PC-3 (cell line): ENCODE measurements at places on chromosomes 11 and 22.

DNA sequence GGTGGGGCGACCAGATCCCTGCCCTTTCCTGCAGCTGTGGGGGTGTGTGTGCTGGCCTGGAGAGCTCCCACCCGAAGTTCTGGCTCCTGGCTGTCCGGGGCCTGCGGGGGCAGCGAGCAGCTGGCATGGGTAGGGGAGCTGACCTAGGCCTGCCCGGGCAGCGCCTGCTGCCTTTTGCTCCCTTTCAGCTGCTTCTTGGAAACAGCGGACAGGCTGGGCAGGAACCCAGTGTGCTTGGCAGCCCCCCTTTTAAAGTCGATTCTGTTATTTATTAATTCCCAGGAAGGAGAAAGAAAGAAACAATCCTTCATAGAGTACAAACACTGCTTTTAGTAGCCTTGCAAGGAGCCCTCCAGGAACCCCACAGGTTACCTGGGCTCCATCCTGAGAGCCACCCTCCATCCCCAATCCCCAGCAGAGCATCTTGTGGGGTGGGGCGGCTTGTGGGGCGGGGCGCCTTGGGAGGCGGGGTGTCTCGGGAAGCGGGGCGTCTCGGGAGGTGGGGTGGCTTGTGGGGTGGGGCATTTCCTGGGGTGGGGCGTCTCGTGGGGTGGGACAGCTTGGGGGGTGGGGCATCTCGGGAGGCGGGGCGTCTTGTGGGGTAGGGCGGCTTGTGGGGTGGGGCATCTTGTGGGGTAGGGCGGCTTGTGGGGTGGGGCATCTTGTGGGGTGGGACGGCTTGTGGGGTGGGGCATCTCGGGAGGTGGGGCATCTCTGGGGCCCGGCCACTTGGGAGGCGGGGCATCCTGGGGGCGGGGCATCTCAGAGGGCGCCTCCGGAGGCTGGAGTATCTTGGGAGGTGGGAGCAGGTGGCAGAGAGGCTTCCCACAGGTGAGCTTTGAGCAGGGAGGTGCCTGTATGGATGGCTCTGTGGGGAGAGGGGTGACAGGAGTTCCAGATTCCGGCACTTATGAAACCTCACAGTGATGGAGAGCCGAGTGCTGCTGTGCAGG is 7.0 kb downstream of the CD81 start:
- DNase-seq, result no peak

GRCh38 chr11:118996926-118997626 is 862 bp upstream of the CENATAC start:
- DNase-seq, result peak; percentile 31

- no peak for DNase-seq
Observed at GRCh38 chr22:40808018-40808841, 10.9 kb downstream of the SLC25A17 start.

GRCh38 chr22:23393721-23394320 is 186.3 kb downstream of the IGLL1 start:
- DNase-seq, result no peak

DNA sequence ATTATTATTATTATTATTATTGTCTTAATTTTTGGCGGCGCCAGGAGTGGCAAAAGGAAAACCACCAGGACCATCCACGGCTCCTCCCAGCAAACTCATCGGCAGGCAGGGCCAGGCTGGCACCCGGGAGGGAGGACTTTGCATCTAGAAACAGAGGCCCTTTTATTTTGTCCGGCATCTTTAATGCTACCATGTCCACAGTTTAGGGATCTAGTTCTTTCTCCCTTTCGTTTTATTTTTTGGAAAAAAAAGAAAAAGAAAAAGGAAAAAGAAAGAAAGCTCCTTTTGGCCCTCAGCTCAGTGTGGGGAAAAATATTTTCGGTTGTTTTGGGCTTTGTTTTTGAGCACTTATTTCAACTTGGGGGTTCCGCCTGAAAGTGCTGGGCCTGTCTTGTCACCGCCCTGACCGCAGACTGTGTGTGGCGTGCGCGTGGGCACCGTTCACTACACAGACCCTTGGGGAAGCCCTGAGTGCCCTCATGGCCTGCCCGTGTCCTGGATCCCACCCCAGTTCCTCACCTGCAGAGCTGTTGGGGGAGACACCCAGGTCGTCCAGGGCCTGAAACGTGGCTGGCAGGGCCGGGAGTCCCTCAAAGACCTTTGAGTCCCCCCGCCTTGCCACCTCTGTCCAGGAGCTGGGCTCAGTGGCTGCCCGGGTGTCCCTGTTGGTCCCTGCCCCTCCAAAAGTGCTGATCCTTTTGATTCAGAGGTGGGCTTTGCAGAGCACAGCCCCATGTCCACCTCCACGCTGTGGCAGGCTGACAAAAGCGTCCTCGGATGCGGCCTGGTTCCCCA is 69.1 kb upstream of the PPARA start:
- DNase-seq, result no peak

DNA sequence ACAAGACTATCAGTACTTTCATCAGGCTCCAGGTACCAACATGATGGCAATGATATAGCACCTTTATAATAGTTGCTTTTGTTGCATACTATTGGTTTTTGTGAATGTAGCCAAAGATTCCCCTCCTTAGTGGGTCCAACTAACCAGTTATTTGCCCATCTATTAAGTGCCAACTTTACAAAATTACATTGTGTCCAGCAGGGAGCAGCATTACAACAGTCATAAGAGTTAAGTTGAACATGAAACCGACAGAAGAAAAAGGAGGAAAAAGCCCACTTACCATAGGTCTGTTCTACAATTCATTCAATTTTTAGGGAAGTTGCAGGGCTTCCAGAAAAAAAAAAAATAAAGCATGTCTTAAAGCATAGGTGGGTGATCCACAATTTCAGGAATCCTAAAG is 21.6 kb downstream of the IMMP1L start:
- DNase-seq, result peak; percentile 70

DNA sequence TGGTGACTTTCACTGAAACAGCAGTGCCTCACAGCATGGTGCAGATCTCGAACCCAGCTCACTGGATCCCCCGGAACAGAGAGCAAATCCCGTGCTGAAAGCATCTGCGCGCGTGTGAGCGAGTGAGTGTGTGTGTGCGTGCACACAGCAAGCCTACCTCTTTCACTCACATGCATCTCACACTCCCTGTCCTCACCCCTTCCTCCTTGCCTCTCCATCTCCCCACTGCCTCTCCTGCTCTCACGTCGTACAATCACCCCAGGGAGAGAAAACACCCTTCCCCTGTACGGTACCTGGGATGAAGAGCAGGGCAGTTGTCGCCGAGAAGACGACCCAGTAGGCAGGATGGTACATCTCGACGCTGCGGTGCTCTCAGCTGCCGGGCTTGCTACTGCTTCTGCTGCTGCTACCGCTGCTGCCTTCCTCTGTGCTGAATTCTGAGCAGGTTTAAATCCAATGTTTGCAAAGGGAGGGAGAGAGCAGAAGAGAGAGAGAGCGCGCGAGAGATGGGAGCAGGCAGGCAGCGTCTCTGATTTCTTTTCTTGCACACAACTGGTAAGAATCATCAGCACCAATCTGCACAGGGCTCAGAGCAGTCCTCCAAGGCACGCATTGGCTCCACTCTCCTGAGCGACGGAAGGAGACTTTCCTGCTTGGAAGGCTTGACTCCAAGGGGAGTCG is at the start of gene OPCML:
Gene OPCML, minus strand, starts transcription at position 531 of the 681 bp plus-strand sequence.
- no peak for DNase-seq

DNA sequence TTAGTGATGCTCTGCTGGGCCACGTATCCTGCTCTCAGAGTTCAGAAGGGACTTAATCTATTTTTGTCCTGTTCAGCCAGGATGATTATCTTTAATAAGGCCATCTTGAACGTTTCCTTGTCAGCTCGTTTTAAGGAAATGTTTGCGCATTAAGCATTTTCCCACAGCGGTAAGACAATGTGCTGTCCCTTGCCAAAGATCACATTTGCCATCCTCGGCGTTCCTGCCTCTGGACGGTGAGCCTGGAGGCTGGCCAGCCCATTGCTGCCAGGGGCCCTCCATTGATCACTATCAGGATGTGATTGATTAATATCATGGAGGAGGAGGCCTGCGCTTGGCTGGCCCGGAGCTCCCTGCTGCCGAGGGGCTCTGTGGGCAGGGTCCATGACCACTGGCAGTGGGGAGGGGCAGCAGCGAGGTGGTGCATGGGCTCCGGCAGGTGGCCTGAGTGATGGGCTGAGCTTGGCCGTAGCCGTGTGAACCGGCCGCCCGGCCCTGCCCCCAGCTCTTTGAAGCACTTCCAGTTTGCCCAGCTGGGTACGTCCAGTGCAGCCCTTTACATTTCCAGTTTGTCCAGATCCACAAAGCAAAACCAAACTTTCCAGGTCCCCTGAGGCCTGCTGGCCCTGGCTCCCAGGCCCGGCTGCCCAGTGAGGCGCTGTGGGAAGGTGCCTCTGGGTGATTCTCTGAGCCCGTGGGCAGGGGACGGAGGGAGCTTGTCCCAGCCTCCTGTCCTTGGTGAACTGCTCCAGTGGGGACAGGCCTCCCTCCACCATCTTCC is 49.5 kb upstream of the SMIM38 start:
- peak; percentile 49 for DNase-seq

DNA sequence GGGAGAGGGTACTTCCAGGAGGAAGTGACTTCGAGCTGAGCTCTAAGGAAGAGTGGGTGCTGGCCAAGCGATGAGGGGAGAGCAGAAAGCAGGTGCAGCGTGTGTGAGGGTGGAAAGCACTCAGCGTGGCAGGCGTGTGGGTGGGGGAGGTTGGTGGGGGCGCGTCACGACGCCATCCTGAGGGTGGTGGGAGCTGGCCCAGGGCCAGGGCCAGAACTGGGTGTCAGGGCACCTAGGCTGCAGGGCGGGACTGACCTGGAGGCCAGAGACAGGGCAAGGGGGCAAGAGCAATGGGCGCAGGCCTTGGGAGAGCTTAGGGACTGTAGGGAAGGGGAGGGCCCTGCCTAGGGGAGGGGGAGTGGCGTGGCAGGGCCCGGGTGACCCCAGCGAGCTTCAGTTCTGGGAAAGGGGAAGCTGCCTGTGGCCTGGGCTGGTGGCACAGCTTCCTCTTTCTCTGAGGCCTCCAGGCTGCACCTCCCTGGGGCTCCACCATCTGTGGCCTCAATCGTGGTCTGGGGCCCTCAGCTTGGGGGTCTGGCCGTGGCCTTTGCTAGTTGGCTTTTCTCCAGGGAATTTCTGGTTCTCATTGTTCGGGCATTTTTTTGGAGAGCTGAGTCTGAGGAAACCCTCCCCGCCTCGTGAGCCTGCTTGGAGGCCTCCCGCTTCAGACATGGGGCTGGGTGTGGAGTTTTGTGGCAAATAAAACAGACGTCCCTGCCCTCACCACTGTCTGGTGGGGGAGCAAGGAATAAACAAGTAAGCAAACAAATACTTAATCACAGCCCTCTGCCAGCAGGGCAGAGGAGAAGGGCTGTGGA is 8.9 kb downstream of the RELT start:
- DNase-seq, result no peak

DNA sequence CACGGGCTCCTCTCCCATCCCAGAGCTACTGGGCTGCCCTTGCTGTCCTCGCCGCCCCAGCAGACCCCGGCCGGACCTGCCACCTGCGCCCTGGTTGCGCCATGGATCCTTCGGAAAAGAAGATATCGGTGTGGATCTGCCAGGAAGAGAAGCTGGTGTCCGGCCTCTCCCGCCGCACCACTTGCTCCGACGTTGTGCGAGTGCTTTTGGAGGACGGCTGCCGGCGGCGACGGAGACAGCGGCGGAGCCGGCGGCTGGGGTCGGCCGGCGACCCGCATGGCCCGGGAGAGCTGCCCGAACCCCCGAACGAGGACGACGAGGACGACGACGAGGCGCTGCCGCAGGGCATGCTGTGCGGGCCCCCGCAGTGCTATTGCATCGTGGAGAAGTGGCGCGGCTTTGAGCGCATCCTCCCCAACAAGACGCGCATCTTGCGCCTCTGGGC is 382 bp downstream of the RASSF10 start:
- DNase-seq, result no peak

DNA sequence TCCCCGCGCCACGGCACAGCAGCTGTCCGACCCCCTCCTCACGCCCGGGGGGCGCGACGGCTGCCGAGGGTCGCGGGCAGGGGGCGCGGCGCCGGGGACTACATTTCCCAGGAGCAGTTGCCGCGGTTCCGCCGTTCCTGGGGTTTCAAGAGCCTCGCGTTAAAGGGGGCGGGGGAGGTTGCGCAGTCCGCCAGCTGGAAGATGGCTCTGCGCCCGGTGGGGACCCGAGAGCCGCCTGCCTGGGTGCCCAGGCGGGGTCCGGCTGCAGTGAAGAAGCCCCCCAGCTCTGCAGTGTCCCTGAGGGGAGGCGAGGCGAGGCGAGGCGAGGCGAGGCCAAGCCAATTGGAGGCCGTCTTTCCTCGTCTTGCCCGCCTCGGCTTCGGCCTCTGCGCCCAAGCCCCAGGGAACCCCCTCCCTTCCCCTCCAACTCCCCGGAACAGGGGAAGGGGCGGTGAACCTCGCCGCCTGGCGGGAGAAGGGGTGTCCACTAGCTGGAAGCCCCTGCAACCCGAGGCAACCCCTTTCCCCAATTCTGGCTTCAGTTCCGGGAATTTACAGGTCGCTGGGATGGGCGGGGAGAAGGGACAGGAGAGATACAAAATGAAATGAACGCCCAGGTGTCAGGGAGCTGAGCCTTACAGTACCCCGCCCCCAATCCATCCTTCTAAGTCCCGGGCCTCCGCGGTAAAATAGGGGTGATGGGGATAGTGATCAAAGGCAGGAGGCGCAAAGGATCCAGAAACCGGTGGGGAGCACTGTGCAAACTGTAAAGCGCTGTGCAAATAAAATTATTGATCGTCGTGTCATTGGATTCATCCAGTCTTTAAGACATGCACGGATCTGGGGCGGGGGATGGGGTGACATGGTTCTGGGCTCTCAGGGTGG is 5.2 kb upstream of the GCAT start:
- peak; percentile 30 for DNase-seq

GRCh38 chr11:65585396-65586246 is 9.8 kb downstream of the EHBP1L1 start:
- no peak for DNase-seq

DNA sequence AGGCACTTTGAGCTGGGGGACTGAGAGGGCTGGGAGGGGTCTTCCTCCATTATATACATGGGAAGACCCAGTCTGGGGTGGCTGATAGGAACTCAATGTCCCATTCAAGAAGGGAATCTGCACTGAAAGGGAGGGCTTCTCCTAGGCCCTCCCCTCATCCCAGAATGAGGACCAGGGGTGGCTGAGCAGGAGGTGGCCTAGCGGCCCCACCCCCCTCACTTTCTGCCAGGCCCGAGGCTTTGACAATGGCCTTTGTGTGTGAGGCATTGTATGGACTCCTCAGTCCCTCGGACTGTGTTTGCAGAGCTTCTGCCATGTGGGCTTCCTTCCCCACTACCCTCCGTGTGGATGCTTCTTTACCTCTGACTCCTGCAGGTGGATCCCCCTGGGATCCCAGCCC is 65.7 kb downstream of the NECTIN1 start:
- no peak for DNase-seq

DNA sequence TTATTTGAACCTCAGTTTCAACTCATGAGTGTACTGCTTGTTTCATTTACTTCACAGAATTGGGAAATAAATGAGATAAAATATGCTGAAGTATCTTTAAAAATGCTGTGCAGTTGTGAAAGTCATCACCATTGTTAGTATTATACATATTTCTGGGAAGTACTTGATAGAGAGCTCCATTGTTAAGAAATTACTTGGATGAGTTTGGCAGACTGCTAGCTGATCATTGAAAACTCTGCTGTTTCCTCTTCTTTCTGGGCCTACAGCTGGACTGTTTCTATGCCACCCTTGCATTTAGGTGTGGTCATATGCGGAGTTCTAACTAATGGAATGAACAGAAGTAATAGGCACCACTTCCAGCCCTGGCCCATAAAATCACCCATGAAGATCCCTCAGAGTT is 10.0 kb downstream of the SIK2 start:
- no peak for DNase-seq
